ENCODE measurements at places on chromosomes 2 and 18.

DNA sequence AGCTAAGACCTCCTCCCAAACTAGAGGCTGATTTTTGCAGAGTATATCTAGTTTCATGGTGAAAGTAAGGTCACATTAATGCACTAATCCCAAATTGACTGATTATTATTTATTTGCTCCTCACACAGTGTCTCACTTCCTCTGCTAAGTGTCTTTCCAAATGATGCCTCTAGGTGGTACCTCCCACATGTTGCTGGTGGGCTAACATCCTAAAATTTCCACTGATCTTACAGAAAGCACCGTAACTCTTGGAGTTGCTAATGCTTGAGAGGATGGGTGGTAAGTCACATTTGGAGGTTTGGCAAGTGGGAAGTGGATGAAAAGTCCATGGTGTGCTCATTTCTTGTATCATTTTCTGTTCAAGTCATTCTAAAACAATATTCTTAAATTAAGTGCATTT, 428.7 kb upstream of the GYPC start:
- DNase-seq, result no peak

- DNase-seq, result no peak
Observed at GRCh38 chr2:31254237-31255203, 20.6 kb downstream of the EHD3 start.

- no peak for DNase-seq
Observed at GRCh38 chr2:80519121-80519643, 214.6 kb upstream of the LRRTM1 start.

- no peak for DNase-seq
Observed at GRCh38 chr2:170949415-170949814, 20.4 kb downstream of the GORASP2 start.

DNA sequence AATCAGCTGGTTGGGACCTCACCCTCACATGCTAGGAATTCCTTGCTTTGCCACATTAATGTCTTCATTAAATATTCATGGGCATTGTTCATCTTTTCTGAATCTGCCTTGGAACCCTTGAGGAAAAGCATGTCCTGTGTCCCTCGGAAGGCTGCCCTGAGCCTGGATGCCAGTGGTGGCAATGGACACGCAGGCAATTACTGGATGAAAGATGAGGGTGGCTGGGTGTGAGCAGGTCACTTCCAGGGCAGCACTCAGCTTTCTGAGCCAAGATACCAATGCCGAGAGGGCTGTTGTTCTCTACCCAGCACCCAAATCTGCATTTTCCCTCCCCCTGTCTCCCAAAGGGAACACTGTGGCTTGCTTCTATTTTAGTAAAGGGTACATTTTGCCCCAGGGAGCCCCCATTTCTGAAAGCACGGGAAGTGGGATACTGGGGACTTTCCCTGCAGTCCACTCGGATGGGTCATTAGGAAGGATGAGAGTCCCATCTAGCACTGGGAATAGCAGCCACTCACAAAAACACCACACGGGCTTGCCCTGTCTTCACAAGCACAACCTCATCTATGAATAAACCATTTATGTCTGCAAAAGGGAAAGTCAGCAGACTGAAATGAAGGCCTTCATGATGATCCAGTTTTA, 234.8 kb downstream of the SOX11 start:
- DNase-seq, result no peak

GRCh38 chr2:166127217-166128155, at the start of gene SCN1A:
Gene SCN1A, minus strand, starts transcription at chr2:166128020. Its CDS starts 54,399 bp downstream, at chr2:166073621.
- no peak for DNase-seq

GRCh38 chr2:196759378-196759706, 40.1 kb downstream of the GTF3C3 start:
- DNase-seq, result no peak

DNA sequence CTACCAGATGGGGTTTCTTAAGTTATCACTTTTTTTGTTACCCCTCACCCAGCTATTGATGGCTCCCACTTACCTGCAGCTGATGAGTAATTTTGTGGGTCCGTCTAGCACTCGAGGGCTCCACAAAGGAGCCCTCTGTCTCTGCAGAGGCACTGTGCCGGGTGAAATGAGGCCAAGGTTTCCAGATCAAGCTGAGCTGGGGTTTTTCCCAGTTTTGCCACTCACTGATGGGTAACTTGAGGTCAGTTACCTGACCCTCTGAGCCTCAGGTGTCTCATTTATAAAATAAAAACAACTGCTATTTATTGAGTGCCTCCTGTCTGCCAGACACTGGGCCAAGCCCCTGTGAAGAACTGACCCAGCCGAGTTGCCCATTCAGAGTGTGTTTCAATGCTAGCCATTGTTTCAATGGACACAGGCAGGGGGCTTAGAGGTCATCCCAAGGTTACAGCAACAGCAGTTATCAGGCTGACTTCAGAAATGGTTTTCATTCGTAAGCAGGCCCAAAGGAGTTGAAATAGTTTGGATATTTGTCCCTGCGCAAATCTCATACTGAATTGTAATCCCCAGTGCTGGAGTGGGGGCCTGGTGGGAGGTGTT, 192.9 kb downstream of the NCK2 start:
- no peak for DNase-seq

GRCh38 chr18:33291539-33291938, 149.0 kb downstream of the CCDC178 start:
- DNase-seq, result no peak

DNA sequence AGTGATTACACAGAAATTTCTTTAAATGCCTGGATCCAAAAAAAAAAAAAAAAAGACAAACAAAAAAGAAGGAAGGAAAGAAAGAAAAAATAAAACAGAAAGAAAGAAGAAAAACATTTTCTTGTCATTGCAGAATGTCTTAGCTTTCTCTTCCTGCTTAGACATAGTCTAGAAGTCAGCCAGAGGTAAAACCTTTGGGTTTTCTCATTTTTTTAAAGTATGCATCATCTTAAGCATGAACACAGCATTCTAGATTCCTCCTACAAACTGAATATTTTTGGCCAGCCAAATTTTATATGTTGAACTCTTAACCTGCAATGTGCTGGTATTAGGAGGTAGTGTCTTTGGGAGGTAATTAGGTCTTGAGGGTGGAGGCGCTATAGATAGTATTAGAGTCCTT, 243.9 kb downstream of the TRIB2 start:
- DNase-seq, result no peak

- DNase-seq, result no peak
Observed at GRCh38 chr18:75223687-75224347, 13.2 kb downstream of the TSHZ1 start.

GRCh38 chr18:77112747-77113092, 19.9 kb downstream of the MBP start:
- DNase-seq, result no peak

GRCh38 chr2:27572998-27573429, 9.8 kb upstream of the ZNF512 start:
- no peak for DNase-seq

- DNase-seq, result no peak
Observed at GRCh38 chr2:184734338-184734737, 136.0 kb downstream of the ZNF804A start.

DNA sequence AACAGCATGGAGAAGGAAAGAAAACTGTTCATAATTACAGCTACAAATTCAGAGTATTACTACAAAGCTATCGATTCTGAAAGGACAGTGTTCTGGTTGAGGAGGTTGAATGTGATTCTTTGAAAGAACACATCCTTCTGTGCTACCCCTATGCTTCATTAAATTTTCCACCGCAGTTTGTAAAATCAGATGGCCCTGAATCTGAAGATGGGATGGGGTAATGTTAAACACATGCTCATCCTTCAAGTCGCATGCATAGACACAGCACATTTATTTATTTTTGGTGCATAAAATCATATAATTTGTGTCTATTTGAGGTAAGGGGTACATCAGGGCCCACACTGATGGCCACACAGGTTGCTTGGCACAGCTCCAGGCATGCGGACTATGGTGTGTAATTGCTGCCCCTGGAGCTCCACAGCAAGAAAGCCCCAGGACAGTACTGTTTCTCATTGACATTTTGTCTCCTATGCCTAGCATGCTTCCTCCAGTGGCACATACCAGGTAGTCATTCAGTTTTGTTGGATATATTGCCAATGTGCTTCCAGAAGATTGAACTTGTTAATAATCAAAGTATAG, 238.8 kb upstream of the TANK start:
- DNase-seq, result no peak

- DNase-seq, result no peak
Observed at GRCh38 chr2:28347193-28347592, 45.5 kb upstream of the FOSL2 start.

DNA sequence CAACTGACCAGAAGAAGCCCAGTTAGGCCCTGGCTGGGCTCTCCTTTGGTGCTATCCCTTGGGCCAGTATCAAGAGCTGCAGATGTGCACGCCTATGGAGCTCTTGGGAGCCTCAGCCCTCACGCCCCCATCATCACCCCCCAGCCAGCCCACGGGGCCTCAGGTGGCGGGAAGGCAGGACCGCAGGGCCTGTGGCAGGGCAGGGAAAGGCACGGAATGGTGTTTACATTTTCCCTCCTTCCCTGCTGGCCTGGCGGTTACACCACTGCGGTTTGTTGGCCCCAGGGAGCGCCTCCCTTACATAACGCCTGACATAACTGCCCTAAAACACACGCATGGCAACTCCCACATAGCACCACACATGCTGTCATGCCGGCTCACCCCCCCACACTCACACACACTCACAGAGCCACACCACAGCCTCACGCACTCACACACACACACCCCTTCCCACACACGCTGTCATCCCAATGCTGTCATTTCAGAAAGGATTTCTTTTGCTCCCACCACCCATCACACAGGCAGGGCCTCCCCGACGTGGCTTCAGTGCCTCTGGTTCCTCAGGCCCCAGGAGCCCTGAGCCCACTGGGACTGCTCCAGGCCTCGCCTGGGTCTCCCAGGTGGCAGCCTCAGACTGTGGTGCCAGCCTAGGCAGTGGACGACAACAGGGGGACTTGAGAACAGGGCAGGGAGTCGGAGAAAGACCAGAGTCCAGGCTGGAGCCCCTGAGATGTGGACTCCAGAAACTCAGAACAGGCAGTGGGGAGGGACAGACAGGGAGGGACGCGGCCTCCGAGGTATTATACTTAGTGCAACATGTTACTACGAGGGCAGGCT, 15.7 kb downstream of the ZFP36L2 start:
- DNase-seq, result no peak

- DNase-seq, result no peak
Observed at GRCh38 chr2:238652053-238652770, 195.7 kb upstream of the TWIST2 start.

GRCh38 chr18:26993568-26993967, 128.1 kb upstream of the AQP4 start:
- DNase-seq, result no peak

DNA sequence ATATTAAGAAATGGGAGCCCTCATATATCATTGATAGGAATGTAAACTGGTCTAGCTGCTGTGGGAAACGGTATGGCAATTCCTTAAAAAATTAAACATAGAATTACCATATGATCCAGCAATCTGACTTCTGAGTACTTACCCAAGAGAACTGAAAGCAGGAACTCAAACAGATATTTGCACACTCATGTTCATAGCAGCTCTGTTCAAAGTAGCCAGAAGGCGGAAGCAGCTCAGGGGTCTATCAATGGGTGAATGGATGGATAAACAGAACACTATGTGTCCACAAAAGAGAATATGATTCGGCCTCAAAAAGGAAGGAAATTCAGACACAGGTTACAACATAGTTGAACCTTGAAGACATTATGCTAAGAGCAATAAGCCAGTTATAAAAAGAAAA, 135.7 kb upstream of the NDUFV2 start:
- DNase-seq, result no peak

DNA sequence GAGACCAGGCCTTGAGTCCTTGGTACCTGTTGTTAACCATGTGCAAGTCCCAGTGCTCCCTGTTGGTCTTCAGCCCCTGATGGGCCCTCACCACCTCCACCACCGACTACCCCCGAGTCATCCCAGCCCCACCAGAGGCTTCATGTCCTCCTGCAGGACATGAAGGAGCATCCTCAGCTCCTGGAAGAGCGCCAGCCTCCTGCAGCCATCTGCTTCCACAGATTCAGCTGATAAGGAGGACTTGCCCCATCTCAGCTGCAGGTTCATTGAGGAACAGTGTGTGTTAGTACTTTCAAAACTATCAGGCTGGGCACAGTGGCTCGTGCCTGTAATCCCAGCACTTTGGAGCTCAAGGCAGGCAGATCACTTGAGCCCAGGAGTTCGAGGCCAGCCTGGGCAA, 151.9 kb downstream of the ATP9B start:
- DNase-seq, result no peak

Data from hypothalamus (tissue), 51 donors.